ENCODE measurements at places on chromosomes 3 and 15. TPM values are rescaled to one million over a fixed set of nuclear protein-coding genes. Genes with fewer than 3 reads are reported as not detected.

DNA sequence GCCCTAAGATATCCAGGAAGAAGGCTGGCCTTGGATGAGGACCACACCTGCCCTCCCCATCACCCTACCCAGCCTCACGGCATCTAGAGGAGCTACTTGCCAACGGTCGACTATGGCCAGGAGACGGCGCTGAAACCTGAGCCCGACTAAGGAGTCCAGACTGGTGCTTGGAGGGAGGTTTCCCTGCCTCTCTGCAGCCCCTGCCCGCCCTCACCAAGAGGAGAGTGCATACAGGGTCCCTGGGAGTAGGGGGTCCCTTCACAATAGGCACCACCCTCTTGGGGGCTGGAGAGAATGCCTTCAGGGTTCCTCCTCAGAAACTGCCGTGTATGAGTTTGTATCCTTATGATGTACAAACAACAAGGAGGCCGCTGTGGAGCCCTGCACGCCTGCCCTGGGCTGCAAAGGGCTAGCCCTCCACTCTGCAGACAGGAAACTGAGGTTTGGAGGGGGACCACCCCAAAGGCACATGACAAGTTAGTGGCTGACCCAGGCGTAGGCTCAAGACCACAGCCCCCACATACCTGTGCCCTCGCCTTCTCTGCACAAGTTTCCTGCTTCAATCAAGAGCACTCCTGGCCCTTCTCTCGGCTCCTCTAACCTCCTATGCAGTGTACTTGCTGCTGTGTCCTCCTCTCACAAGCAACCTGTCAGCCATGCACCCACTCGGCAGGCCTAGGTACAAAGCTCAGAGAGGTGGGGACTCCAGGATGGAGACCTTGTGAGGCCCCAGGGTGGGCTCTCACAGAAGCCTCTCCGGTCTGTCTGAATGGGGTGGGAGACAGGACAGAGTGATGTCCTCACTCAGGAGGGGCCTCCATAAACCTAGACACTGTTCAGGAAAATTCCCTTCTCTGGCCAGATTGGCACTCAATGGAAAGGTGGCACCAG lies 7.4 kb downstream of the KLF15 start:
- DNase-seq = no peak

- no peak for DNase-seq
Measured at GRCh38 chr15:50124631-50125030, 5.6 kb upstream of the ATP8B4 start.

GRCh38 chr3:40258555-40258954 lies 51.0 kb upstream of the EIF1B start:
- DNase-seq = no peak

DNA sequence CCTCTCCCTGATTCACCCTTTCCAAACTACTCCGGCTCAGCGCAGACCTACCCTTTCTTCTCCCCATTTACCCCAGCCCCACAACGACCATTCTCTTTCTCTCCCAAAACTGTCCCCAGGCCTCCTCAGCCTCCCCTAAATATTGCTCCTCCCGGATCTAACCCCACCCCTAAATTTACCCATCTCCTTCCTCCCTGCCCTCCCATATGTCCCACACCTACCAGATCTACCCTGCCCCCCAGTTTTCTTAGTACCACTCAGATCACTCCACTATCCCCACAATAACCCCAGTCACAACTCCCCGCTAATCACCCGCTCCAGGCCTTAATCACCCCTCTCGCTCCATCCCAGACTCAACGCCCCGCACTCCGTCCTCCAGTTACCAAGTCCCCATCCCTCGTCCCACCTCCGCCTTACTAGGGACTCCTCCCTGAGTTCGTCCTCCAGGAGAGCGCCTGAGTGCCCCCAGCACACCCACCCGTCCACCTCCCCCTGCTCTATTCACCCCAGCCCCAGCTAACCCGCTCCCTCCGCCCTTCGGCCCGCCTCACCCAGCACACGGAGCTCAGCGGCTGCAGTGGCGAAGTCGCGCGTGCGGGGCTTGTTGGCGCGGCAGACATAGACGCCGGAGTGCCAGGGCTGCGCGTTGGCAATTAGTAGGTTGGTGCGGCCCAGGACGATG lies 18.6 kb upstream of the IGDCC3 start:
- no peak for DNase-seq

GRCh38 chr3:170317954-170318353 lies 39.6 kb upstream of the SKIL start:
- DNase-seq = no peak

DNA sequence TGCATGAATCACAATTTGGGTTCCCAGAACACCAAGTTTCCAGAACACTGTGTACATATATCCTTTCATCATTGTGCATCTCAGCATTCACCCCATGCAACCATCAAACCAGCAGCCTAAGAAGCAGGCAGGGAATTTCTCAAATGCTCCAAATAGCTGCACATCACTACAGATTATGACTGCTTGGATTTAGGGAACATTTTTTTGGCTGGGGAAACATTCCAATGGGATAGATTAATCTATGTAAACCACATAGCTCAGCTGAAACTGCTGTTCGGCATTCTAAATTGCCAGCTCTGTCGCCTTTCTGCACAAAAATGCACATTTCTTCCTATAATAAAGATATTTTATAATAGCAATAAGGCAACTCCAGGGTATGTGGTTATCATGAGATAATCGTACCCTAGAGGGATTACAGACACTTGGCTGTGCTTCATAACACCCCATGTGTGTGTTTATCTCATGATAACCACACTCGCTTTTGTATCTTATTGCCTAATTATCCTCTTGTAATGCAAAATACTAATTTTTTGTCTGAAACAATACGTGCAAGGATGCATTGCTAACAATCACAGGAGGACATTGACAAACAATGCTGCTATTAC lies 483.7 kb upstream of the DPH6 start:
- DNase-seq = no peak

DNA sequence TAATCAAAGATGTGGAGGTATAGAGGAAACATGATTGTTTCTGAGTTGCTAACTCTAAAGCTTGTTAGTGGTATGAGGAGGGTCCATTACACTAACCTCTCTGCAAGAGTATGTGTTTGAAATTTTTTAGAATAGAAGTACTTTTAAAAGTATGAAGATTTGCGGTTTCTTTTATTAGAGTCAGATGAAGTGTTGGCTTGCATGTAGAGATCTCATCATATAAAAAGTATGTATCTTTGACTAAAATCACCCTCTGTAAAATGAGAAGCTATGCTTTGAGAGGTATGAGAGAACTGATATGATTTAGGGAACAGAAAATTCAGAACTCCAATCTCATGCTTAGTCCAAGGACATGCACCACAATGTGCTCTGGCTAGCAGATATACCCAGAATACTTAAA lies 140.4 kb upstream of the MBNL1 start:
- no peak for DNase-seq

DNA sequence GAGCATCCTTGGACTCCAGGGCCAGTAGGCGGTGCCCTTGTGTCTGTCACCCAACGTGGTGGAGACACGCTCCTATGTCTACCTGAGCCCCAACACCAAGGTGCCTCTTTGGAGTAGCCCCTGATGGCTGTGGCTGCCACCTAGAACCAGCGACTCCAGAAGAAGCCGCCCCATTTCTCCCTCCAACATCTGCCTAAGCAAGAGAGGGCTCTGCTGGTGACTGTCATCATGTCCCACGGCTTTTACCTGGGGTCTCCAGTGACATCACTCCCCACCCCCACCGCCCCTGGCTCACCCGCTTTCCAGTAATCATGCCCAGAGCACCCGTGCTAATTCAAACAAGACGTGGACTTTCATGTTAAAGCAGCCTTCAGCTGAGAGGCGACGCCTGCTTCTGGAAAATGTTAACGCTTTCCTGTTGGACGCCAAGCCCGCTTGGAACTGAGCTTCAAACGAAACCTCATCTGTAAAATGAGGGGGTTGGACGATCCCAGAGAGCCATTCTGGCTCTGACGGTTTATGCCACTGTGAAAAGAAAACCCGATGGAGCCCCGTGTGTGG lies 57.0 kb downstream of the ISG20 start:
- DNase-seq = no peak

DNA sequence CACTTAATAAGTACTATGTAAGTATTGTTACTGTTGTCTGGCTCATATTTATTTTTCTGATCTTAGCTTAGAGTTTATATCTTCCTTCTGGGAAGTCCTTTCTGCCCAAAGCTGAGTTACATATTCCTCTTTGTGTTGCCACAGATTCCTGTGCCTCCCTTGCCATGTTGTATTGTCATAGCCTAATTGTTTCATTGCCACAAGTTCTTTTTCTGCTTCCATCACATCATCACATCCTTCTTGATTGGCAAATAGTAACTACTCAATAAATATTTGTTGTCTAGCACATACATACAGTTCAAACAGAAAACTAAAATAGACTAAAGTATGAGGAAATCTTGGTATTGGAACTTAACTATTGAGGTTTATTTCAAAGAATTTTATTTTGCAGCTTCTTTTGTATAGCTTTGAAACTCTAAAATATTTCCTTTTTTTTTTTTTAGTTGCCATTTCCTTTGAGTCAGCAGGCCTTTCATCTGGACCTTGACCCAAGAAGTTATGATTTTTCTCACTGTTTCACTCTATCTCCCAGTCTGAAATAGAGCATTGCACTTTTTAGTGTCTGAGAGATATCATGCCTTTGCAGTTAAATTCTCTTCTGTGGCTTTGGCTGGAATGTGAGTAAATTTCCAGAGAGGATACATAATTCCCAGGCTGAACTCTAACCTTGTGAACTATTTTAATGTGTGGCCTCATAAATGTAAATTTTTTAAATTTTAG lies 98.2 kb downstream of the ZNF609 start:
- no peak for DNase-seq

- no peak for DNase-seq
Measured at GRCh38 chr3:110253794-110254193, 817.8 kb upstream of the NECTIN3 start.

GRCh38 chr15:38128921-38129320 lies 123.7 kb upstream of the SPRED1 start:
- DNase-seq = no peak

GRCh38 chr15:90009301-90010022 lies 8.3 kb downstream of the ZNF710 start:
- DNase-seq = no peak

DNA sequence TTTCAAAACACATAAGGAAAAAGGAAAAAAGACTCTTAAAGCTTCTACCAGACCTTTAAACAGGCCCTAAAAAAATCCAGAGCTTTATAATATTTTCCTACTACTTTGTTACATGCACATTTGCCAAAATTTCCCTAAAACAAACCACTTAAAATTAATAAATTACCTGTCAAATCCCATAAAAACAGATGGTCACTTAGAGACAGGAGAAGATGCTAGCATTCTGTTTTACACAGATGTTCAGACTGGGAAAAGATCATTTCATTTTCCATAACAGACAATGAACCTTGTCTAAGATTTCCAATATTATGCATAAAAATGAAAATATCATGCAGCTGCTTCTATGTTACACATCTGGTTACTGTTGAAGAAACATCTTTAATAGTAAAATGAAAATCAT lies 66.6 kb downstream of the SUCLG2 start:
- no peak for DNase-seq

DNA sequence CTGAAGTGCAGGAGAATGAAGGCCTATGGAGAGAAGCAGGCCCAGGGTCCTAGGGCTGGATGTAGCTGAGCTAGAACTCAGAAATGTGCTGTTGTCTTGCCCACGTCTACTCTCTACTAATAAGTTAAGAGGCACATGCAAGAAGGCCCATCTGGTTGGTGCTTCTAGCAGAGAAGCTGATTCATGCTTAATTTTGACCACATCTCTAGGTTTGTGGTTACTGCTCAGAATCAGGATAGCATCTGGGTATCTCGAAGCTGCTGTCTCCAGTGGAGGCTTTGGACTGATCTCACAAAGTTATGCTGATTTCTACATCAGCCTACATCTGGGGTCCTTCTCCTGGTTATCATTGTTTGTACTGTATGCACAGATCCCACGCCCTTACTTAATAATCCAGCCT lies 87.3 kb downstream of the CACNA1D start:
- DNase-seq = no peak

- no peak for DNase-seq
Measured at GRCh38 chr3:155065537-155065936, 14.6 kb upstream of the MME start.

GRCh38 chr3:177597311-177598096 lies 400.2 kb upstream of the TBL1XR1 start:
- peak; percentile 63 for DNase-seq

DNA sequence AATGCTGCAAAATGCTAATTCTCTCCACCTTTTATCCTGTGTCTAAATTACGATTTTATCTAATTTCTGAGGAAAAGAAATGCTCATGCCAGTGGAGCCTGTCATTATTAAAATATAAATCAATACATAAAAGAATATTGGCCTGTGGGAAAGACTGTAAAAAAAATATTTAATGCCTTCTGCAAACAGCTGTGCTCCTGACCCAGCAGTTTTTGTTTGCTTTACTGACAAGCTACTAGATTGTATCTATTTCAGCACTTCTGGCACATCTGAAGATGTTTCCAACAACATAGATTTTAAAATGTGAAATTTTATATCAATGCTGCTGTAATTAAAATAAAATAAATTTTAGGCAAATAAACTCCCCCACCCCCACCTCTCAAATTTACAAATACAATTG lies 493.6 kb upstream of the AGTR1 start:
- DNase-seq = no peak

DNA sequence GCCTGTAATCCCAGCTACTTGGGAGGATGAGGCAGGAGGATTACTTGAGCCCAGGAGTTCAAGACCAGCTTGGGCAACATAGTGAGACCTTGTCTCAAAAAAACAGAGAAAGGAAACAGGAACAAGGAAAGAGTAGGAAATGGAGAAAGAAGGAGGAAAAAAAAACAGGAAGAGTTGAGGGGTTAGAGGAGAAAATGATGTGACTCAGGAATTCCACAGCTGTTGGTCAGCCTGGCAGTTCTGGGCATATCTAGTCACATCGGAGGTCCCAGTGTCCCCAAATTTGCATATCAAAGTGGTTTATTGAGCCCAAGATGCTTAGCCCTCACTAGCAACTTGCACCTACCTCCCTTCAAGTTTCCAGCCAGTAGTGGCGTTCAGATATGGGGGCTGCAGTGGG lies 18.8 kb upstream of the JMJD7 start:
- no peak for DNase-seq

GRCh38 chr3:133211856-133212255 lies 173.7 kb downstream of the TMEM108 start:
- DNase-seq = no peak

DNA sequence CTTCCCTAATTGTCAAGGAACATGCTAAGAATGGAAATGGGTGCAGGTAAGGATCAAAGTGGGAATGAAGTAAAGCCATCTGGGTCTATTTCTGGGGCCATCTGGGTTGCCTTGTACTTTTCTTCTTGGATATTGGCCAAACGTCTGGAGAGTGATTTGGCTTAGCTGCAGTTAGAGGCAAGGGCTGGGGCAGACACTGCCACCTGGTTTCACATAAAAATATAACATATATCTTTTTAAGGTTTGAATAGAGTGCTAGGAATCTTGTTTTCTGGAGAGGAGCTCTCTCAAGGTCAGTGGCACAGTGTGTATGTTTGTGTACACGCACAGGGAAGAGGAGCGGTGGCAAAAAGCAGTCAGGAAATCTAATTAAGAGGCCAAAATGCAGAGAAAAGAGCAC lies 24.7 kb upstream of the EOMES start:
- no peak for DNase-seq

GRCh38 chr3:32596909-32597369 lies 26.3 kb upstream of the DYNC1LI1 start:
- DNase-seq = no peak

The AGTR1 gene
- total RNA-seq = not detected

The ITIH1 gene
- total RNA-seq = not detected

The CPLX3 gene
- total RNA-seq = 1.5 TPM

The FANCD2OS gene
- not detected for total RNA-seq

The DAZL gene
- not detected for total RNA-seq

The CORO2B gene
- 10.5 TPM for total RNA-seq

The ALS2CL gene
- total RNA-seq = not detected

The FAN1 gene
- 14.2 TPM for total RNA-seq

The GOLIM4 gene
- total RNA-seq = 42.8 TPM
